T-cell (primary cell): ENCODE measurements at places on chromosomes 5 and 9.

- H3K4me3 ChIP-seq, result no peak overlapping the region
- H3K27me3 ChIP-seq, result peaks cover 21% of the 10 kb centered on the region
- H3K36me3 ChIP-seq, result no peaks in the 10 kb centered on the region
- no peak for DNase-seq
- no peaks in the 10 kb centered on the region for H3K4me1 ChIP-seq
Observed at GRCh38 chr9:134606951-134607731, 34.5 kb upstream of the COL5A1 start.

DNA sequence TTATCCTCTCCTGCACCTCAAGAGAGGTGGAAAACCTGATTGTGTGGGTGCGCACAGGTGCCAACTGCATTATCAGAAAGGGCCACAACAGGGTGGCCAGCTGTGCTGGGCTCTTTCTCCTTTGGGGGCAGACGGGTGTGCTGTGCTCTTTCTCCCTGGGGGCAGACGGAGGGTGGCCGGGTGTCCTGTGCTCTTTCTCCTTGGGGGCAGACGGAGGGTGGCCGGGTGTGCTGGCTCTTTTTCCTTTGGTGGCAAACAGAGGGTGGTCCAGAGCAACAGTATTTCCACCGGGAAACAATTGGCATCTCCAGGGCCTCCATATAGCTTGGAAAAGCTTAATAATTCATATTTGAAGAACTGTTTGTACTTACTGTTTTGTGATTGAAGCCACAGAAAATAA, 6.8 kb downstream of the LMX1B start:
- H3K4me3 ChIP-seq, result no peak overlapping the region
- no peak for DNase-seq
- H3K4me1 ChIP-seq, result peaks cover 24% of the 10 kb centered on the region

- peak; percentile 36 for DNase-seq
- H3K27ac ChIP-seq, result peak overlapping the region; percentile 96
- H3K4me3 ChIP-seq, result peak overlapping the region; percentile 65
- H3K4me1 ChIP-seq, result peaks cover 4% of the 10 kb centered on the region
- no peaks in the 10 kb centered on the region for H3K27me3 ChIP-seq
- peaks cover 2% of the 10 kb centered on the region for H3K36me3 ChIP-seq
Observed at GRCh38 chr5:32531885-32532520, 53.4 kb upstream of the SUB1 start.

DNA sequence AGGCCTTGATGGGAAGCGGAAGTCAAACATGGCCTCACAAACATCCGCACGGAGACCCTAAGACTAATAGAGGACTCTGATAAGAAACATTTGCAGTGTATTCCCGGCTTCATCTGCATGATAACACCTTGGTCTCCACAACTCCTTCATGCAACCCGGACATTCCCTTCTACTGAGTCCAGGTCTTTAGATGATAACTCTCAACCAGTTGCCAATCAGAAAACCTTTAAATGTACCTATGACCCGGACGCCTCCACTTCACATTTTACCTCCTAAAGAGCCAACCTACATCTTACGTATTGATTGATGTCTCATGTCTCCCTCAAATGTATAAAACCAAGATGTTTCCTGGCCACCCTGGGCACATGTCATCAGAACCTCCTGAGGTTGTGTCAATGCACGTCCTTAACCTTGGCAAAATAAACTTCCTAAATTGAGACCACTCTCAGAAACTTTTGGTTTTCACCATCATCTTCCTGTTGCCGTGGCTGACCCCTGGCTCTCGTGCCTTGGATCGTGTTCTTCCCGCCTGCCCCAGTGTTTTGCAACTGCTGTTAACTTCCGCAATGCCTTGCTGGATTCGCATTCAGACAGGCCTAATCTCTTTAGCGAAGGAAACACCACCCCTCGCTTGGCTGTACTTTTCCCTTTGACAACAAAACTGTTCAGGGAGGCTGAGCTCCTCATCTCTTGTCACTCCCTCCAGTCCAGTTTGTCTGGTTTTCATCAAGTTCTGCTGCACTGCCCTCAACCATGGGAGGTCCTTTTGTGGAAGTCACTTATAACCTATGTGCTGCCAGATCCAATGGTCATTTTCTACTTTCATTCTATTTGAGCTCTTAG, 1.1 kb upstream of the DAP start:
- H3K4me1 ChIP-seq, result peaks cover 14% of the 10 kb centered on the region
- no peak for DNase-seq
- no peaks in the 10 kb centered on the region for H3K27me3 ChIP-seq
- peak overlapping the region; percentile 78 for H3K27ac ChIP-seq
- no peaks in the 10 kb centered on the region for H3K36me3 ChIP-seq

GRCh38 chr5:16742938-16743337, 126.1 kb upstream of the RETREG1 start:
- no peaks in the 10 kb centered on the region for H3K4me1 ChIP-seq
- no peak for DNase-seq
- no peak overlapping the region for H3K4me3 ChIP-seq
- no peaks in the 10 kb centered on the region for H3K36me3 ChIP-seq
- peaks cover 10% of the 10 kb centered on the region for H3K27me3 ChIP-seq

GRCh38 chr5:50922942-50923767, 256.7 kb downstream of the PARP8 start:
- H3K27me3 ChIP-seq, result no peaks in the 10 kb centered on the region
- H3K36me3 ChIP-seq, result no peaks in the 10 kb centered on the region
- no peak overlapping the region for H3K27ac ChIP-seq
- no peak overlapping the region for H3K4me3 ChIP-seq

- no peak overlapping the region for H3K27ac ChIP-seq
- no peak for DNase-seq
- H3K36me3 ChIP-seq, result no peaks in the 10 kb centered on the region
- H3K27me3 ChIP-seq, result no peaks in the 10 kb centered on the region
- H3K4me1 ChIP-seq, result no peaks in the 10 kb centered on the region
Observed at GRCh38 chr5:158464383-158464782, 605.4 kb upstream of the CLINT1 start.

- H3K27me3 ChIP-seq, result peaks cover 19% of the 10 kb centered on the region
- no peak overlapping the region for H3K4me3 ChIP-seq
- H3K27ac ChIP-seq, result no peak overlapping the region
- no peak for DNase-seq
- no peaks in the 10 kb centered on the region for H3K4me1 ChIP-seq
Observed at GRCh38 chr5:139982157-139982974, 60.7 kb downstream of the NRG2 start.

- no peak for DNase-seq
- no peaks in the 10 kb centered on the region for H3K36me3 ChIP-seq
- H3K4me3 ChIP-seq, result no peak overlapping the region
- no peaks in the 10 kb centered on the region for H3K27me3 ChIP-seq
- no peak overlapping the region for H3K27ac ChIP-seq
Observed at GRCh38 chr5:58544926-58545325, 37.9 kb upstream of the RAB3C start.

DNA sequence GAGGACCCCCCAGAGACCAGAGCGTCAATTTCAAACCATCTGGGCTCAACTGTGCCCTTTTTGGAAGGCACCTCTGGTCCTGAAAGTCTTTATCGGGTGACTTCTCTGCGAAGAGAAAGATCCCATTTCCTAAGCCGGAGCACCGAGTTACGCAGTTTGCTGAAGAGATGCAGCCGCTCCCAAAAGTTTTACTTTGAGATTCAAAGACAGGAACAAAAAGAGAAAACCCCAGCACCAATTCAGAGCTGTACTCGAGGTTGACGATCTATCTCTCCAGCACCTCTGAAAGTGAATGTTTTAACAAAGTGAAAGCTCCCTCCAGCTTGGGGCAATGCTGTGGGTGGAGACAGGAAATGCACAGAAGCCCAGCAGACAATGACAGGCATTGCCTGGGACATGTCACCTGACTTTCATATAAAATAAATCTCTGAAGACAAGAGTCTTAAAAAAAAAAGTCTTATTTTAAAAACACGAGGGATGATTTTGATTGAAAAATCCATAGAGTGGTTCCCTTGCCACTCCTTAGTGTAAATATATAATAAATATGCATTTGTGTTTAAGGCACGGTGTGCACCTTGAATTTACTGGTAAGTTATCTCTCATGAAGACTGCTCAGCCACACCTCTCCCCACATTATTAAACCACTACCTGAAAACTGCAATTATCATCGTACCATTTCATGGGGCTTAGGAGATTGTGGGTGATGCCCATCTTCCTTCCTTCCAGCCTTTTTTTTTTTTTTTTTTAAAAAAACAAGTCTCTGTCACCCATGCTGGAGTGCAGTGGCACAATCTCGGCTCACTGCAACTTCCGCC, 79.9 kb downstream of the FNBP1 start:
- peak; percentile 75 for DNase-seq
- H3K27me3 ChIP-seq, result no peaks in the 10 kb centered on the region
- peaks cover 42% of the 10 kb centered on the region for H3K4me1 ChIP-seq
- H3K4me3 ChIP-seq, result peak overlapping the region; percentile 56

DNA sequence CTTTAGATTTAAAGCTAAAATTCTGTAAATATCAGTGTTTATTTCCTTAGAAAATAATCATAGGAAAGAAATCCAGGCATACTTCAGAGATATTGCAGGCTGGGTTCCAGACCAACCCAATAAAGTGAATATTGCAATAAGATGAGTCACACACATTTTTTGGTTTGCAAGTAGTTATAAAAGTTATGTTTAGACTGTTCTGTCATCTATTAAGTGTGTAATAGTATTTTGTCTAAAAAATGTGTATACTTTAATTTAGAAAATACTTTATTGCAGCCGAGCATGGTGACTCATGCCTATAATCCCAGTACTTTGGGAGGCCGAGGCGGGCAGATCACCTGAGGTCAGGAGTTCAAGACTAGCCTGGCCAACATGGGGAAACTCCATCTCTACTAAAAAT, 6.9 kb upstream of the RIC1 start:
- DNase-seq, result no peak
- no peaks in the 10 kb centered on the region for H3K27me3 ChIP-seq
- no peak overlapping the region for H3K27ac ChIP-seq
- peaks cover 15% of the 10 kb centered on the region for H3K4me1 ChIP-seq
- no peak overlapping the region for H3K4me3 ChIP-seq

GRCh38 chr9:98373609-98374008, 118.2 kb upstream of the TBC1D2 start:
- DNase-seq, result no peak
- peaks cover 17% of the 10 kb centered on the region for H3K27me3 ChIP-seq
- no peaks in the 10 kb centered on the region for H3K4me1 ChIP-seq
- no peak overlapping the region for H3K27ac ChIP-seq

DNA sequence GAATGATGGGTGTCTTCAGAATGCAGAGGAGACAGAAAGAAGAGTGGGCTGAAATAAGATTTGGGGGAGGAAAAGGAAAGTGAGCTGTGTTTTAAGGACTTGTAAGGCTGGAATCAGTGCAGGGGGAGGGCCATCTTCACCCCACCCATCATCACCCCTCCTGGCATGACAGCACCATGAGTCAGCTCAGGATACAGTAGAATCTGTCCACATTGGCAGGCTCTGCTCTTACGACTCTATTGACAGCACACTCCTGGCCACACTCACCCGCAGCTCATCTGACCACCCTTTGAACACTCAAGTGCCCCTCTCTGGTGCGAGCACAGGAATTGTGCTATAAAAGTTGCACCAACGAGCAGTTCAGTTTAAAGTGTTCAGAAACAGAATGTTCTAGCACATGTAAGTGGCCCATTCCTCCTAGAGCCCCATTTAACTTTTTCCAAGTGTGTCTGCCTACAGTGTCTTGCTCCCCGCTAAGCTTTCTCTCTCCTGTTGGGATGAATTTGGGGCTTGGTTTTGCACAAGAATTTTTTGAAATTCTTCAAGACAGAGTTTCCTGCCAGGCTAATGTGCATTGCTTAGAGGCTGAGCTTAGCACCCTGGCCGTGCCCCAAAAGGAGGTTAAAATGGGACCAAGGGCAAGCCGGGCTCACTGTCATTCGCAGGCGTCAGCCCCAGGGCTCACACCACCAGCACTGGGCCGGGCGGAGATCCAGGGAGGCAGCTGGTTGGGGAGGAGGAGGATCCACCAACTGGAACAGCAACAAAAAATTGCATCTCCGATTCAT, 12.0 kb downstream of the ADRA1B start:
- H3K36me3 ChIP-seq, result no peaks in the 10 kb centered on the region
- no peak overlapping the region for H3K4me3 ChIP-seq
- no peak for DNase-seq
- H3K4me1 ChIP-seq, result peaks cover under 1% of the 10 kb centered on the region

- H3K36me3 ChIP-seq, result peaks cover 42% of the 10 kb centered on the region
- no peaks in the 10 kb centered on the region for H3K4me1 ChIP-seq
- no peak for DNase-seq
- H3K27me3 ChIP-seq, result no peaks in the 10 kb centered on the region
- no peak overlapping the region for H3K27ac ChIP-seq
Observed at GRCh38 chr9:100285080-100285479, 67.7 kb downstream of the TEX10 start.

DNA sequence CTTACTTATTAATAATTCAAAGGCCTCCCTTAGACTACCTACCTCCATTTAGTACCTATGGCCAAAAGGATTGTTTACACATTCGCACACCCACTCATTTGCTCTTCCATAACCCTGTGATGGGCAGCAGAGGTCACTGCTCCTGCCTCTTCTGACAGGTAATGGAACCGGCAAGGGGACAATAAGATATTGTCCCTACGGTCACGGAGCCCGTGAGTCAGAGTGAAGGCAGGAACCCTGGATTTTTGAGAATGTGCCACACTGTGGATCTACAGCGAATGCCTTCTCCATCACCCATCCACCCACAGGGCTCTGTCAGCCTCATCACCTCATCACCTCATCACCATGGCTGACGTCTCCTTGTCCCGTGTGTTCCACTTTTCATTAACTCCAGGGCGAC, 132.3 kb downstream of the MYO10 start:
- no peak for DNase-seq
- no peak overlapping the region for H3K4me3 ChIP-seq
- no peaks in the 10 kb centered on the region for H3K27me3 ChIP-seq
- no peaks in the 10 kb centered on the region for H3K4me1 ChIP-seq

- no peak for DNase-seq
- no peak overlapping the region for H3K4me3 ChIP-seq
- no peak overlapping the region for H3K27ac ChIP-seq
- no peaks in the 10 kb centered on the region for H3K36me3 ChIP-seq
Observed at GRCh38 chr5:143649937-143650621, 161.9 kb upstream of the HMHB1 start.

DNA sequence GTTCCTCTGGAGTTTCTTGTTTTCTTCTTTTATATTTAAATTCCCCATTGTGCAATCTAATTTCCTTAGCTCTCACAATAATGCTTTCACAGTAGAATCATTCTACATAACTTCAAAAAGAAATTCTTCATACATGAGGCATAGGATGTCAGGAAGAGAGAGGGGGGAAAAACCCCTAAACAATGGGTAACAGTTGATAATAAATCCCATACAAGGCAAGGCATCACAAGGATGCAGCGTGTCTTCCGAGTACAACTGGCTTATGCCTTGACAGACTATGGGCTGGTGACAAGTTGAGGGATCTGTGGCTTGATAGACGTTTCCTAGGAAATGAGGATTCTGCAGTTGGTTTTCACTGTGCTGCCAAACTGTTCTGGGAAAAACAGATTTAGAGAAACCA, 247.4 kb downstream of the ARL15 start:
- H3K27ac ChIP-seq, result no peak overlapping the region
- H3K4me1 ChIP-seq, result no peaks in the 10 kb centered on the region
- DNase-seq, result no peak
- H3K4me3 ChIP-seq, result no peak overlapping the region
